T-helper 22 cell (primary cell): ENCODE measurements at places on chromosomes 6 and 20.

DNA sequence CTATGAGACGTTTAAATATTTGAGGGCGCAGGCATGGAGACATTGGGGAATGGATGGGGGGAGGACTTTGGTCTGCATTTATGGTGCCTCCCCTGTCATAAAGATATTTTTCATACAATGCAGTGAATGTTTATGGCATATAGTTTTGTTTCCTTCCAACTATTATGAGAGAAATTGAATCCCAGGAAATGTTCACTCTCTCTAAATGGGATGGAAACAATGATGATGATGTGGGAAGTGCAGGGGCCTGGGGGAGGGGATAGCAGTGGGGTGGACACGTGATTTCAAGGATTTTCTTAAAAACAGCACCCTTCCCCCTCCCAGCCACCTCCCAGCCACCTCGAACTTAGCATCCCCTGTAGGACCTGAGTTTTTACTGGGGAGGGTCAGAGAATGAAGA, 69.9 kb downstream of the TOX2 start:
- DNase-seq, result no peak

- no peak for DNase-seq
These were observed 194.6 kb upstream of the CITED2 start for GRCh38 chr6:139568956-139569538.

- no peak for DNase-seq
These were observed 220.0 kb upstream of the CNR1 start for GRCh38 chr6:88386167-88386566.

DNA sequence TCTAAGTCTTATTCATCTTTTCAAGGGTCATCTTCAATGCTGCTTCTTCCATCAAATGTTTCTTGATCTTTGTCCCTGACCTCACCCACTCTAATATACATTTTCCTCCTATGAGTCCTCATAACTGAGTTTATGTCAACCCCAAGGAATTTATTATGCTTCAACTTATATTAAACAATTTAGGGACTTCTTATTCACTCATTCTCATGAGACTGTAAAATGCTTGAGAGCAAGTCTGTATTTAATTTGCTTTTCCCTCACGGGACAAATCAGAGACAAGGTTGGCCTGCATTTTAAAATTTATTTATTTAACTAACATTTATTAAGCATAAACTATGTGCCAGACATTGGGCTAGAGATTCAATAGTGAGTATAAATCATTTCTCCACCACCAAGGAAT, 312.0 kb upstream of the NT5E start:
- DNase-seq, result no peak

GRCh38 chr20:59122566-59122919, 41.1 kb upstream of the ZNF831 start:
- no peak for DNase-seq

- no peak for DNase-seq
These were observed 8.0 kb upstream of the KIF13A start for GRCh38 chr6:17995414-17995813.

DNA sequence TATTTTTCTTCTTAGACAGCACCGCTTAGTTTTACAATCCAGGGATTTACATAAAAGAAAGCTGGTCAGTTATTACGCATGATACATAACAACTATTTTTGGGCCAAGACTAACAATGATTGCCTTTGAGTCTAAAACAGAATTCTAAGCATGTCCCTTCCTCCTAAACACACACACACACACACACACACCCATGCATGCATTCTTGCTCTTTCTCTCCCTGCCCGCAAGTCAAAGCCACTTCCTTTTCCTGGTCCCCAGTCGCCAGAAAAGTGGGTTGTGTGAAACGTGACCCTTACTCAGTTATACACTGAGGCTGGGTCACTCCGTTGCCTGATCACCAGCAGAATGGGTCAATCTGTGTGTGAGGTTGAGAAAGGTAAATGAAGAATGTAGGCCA, 31.4 kb downstream of the FYN start:
- peak; percentile 32 for DNase-seq

- DNase-seq, result no peak
These were observed 38.7 kb upstream of the PDE10A start for GRCh38 chr6:165701564-165702354.

- DNase-seq, result no peak
These were observed 10.7 kb downstream of the CLDN20 start for GRCh38 chr6:155274533-155274932.

GRCh38 chr6:26272171-26272637, 92.8 kb upstream of the BTN3A2 start:
- peak; percentile 32 for DNase-seq

GRCh38 chr6:4649728-4650127, 126.5 kb upstream of the CDYL start:
- DNase-seq, result no peak

DNA sequence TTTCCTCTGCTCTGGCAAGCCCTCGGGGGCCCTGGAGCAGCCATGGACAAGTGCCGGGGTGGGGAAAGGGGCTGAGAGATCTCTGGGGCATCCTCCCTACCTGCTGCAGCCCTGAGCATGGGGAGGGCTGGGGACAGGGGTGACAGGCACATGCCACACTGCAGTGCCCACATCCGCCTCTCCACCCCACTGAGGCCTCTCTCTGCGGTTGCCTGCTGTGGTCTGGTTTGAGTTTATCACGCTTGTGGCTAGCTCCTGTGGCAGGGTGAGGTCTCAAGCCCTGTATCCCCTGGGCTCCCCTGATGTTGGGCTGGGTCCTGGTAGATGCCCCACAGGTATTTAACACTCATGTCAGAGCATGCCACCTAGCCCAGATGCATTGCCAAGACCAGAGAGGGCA, 52.9 kb upstream of the MLN start:
- peak; percentile 36 for DNase-seq

DNA sequence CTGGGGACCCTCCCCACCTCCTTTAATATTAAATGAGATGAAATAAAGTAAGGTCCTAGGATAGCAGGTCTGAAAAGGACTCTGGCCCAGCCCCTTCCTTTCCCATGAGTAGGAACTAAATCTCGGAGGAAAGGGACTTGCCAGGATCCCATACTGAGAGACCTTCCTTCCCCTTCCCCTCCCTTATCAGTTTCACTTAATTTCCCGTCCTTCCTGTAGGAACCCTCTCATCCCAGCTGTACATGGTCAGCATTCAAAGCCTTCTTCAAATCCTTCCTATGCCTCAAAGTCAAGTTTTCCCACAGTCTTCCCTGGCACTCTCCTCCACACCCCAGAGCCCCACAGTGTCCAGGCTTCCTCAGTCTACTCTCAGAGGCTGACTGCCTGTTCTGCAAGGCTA, 71.3 kb upstream of the MYL9 start:
- DNase-seq, result no peak

DNA sequence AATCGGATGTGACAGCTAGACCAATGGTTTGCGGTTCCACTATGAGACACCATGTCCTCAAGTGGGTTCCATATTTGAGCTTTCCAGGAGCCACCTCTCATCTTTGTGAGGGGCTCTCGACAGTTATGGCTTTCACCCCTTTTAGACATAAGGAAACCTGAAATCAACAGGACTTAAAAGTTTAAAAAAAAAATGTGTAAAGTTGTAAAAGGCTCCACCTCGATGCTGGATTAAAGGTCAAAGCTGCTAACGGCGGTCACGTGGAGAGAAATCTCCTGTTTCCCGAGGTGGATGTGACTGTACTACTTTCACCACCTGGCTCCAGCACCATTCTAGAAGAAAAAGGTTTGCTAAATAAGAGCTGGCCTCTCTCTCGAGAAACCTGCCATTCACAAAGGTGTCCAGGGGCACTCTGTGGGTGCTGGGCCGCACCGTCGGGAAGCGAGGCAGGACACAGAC, 542 bp downstream of the ATP5F1E start:
- DNase-seq, result no peak

GRCh38 chr6:75893058-75893775, 144.2 kb downstream of the MYO6 start:
- DNase-seq, result no peak
